ENCODE measurements at places on chromosomes 6 and 20.

DNA sequence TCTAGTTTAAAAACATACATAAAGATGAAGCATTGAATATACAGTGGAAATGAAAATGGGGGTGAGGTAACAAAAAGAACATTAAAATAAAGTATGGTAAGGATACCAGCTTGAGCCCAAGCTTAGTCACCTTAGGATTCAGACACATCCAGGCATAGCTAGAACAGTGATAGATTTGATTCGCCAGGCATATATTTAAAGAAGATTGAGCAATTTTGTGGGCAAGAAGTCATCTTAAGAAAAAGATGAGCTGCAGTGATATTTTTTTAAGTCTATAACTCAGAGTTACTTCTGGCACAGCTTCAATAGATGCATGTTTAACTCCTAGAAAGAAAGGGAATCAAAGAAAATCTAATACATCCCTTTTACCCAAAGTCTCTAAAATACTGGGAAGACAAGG lies 97.9 kb downstream of the BMP5 start:
- peak; percentile 13 for DNase-seq

DNA sequence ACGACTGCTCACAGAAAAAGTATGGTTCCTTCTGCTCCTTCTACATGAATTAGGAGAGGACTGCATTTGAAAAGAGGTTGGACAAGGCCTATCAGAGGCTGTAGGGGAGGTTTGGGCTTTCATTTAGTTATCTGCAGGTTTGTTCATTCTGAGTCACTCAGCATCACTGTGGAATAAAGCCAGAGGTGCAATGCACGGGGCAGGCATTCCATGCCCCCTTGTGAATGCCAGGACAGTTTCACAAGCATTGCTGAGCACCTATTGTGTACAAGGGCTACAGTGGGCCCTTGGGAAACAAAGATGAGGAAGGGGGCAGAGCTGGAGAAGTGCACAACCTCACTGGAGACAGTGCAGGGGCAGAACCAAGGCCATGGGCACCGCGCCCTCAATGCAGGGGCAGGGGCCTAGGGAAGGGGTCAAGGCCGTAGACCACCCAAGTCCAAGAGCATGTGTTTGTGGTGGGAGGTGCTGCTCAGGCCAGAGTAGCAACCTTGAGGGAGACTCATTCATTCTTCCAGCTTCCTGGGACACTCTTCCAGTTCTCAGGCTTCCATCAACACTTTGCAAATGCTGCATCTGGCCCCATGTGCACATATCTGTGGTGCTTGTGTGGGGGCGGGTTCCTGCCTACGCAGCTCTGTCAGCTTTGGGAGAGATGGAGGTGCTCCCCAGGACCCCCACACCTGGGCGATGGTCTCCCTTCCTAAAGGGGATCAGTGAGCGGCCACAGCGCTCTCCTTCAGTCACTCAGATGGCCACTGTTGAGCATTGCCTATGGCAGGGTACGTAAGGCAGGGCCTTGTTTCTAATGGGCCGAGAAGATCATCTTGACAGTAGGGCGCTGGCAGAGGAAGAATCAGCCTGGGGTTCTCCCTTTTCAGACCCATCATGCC lies 204.5 kb downstream of the SYNDIG1 start:
- DNase-seq = peak; percentile 70

GRCh38 chr6:7954477-7955200 lies 44.1 kb upstream of the TXNDC5 start:
- DNase-seq = peak; percentile 7

- DNase-seq = peak; percentile 75
Measured at GRCh38 chr6:53986165-53986720, 125.0 kb upstream of the MLIP start.

GRCh38 chr6:110674096-110674495 lies 141.2 kb downstream of the CDK19 start:
- DNase-seq = no peak

- no peak for DNase-seq
Measured at GRCh38 chr6:64437996-64438395, 802.4 kb downstream of the PHF3 start.

- peak; percentile 88 for DNase-seq
Measured at GRCh38 chr6:21679761-21680265, 86.3 kb downstream of the SOX4 start.

DNA sequence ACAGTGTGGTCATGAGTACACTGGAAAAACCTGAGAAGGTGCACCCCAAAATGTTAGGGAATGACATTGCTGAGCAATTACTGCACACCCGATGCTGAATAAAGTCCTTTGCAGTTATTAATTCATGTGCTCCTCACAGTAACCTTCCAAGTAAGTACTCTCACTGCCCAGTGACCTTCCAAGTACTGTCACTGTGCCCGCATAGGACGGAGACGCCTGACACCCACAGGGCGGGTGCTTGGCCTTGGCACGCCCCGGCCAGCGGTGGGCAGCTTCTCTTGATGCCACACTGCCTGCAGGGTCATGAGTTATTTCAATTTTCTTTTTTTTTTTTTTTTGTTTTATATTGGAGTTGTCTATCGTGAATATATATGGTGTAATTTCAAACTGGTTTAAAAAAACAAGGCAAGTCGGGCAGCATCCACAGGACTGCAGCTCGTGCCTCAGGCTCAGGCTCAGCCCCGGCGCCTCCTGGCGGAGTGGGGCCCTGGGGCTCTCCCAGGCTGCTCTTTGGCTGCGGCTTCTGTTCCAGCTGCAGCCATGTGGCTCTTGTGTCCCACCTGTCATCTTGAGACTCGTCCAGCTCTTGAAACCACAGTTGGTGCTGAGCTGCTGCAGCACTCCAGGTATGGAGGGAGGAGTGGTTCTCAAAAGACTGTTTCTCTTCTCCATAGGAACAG lies 27.0 kb downstream of the PNLDC1 start:
- no peak for DNase-seq

- DNase-seq = peak; percentile 94
Measured at GRCh38 chr6:148497257-148497656, 154.6 kb downstream of the SASH1 start.

- DNase-seq = peak; percentile 27
Measured at GRCh38 chr20:50957276-50957675, 1.1 kb downstream of the DPM1 start.

DNA sequence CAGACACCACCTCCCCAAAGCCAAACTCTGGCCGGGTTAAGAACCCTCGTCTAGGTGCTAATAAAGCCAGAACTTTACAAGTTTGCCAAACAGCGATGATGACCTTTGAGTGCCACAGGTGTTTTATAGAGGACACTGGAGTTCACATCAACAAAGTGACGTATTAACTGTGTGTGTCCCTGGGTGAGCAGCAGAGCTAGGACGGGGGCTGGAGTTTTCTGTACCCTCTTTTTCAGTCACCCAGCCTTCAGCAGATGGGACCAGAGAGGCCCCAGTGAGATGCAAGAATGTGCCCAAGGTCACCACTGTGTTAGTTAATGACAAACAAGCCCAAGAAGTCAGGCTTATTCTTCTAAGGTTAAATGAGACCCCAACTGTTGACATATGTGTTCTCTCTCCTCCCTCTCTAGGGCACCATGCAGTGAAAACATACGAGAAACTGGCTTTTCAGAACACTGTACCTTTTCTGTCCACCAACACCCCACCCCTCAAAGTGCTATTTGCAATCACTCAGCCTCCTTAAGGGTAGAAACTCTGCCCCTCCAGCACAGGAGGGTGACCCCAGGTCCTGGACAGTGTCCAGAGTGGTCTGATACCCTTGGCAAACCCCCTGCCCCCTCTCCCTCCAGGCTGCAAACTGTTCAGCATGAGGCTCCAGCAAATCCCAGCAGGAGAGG lies 5.2 kb downstream of the SDC4 start:
- no peak for DNase-seq

- no peak for DNase-seq
Measured at GRCh38 chr6:112606656-112607435, 259.7 kb downstream of the RFPL4B start.

GRCh38 chr20:18728870-18729224 lies 84.7 kb upstream of the SCP2D1 start:
- no peak for DNase-seq

Measured in fibroblast of skin of right biceps (primary cell).